Progenitor cell of endocrine pancreas (in vitro differentiated cells): ENCODE measurements at places on chromosomes 12 and 14.
A peak's percentile ranks its signal among the peaks of the same experiment; 100 is the strongest.

DNA sequence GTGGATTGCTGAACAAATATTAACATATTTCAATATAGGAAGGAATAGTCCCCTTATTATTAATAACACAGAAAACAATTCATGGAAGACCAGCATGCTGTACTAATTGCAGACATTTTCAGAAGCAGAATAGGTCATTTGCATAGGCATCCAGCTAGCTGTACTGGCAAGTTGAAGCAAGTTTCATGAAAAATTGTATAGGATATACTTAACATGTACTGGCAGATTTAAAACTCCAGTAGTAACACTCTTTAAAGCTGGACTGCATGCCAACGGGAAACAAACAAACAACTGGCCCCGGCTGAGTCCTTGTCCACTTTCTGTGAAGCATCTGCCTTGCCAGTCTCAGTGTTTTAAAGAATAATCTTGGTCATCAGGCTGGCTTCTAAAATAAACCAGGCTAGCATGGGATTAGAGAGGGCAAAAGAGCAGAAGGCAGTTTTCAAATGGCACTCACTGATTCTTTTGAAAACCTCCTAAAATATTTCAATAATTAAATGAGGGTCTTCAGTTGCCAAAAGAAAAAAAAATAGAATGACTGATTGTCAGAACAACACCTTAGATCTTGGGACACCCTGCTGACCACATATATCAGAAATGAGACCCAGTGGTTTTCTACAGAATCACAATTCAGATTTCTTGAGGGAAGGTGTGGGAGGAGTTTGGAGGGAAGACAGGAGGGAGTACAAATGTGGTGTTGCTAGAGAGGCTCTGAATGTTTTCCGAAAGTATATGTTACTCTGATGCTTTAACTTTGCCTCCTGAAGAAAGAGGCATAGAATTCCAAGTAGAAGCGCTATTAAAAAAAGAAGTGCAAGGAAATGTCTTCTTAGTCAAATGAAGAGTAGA is 122.5 kb upstream of the KRAS start:
- no peak for DNase-seq

- no peak for DNase-seq
Observed at GRCh38 chr14:22296088-22296487, 292.9 kb downstream of the DAD1 start.

DNA sequence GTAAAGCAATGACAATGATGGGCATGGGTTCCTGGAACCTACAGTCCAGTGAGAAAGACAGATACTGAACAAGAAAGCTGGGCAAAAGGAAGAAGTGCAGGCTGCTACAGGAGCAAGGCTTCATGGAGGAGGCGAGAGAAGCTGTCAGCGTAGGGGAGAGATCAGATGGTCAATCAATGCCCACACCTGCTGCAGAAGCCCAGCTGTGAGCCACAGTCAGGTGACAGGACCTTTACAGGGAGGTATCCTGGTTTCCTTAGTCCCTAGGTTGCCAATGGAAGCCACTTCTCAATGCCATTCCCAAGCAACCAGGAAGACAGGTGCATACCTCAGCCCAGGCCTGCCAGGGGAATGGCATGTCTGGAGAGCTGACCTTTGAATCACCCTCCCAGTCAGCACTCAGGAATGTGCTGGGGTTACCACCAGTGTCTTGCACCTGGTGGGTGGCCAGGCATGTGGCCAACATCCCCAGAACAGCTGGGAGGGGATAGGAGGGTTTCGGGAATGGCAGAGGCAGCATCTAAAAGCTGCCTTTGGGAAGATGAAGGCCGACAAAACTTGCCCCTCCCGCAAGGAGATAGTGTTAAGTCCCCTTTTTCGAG is 170.3 kb downstream of the TTC7B start:
- no peak for DNase-seq

DNA sequence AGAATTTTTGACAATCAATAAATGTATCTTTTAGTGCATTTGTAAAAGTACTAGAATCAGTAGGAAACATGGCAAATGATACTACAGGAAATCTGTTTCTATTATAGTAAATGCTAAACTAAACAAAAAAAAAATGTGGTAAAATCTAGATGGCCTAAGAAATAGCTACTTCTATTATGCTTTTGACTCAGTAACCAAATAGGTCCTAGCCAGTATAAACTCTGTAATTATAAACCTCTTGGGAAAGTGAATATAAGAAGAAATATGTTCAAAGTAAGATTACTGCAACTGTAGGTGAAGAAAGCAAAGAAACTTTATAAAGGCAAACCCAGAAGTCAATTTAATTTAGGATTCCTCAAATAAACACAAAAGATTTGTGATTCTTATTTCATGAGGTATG is 581.2 kb downstream of the LRFN5 start:
- DNase-seq, result no peak

DNA sequence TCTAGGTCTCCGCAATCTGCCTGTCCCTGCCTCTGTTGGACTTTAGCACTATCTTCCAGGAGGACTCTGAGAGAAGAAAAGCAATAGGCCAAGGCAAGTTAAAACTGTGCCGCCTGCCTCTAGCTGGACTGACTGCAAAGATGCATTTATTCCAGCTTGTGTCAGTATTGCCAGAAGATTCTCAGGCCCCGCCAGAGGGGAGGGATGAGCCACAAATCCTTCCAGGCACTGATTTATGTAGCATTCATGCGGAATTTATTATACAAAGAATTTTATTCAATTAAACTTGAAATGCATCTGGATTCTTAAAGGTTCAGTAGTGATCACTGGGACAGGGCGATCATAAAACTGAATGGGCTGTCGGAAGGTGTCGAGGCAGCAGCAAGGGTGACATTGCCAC is 19.8 kb downstream of the MMAB start:
- DNase-seq, result no peak

- DNase-seq, result no peak
Observed at GRCh38 chr12:13788626-13789025, 192.8 kb downstream of the GRIN2B start.

- DNase-seq, result no peak
Observed at GRCh38 chr12:67879937-67880336, 109.3 kb upstream of the IFNG-AS1 start.

GRCh38 chr14:92951912-92952471 is 29.0 kb downstream of the CHGA start:
- peak; percentile 70 for DNase-seq

- DNase-seq, result no peak
Observed at GRCh38 chr14:59187118-59187517, 1.3 kb upstream of the DAAM1 start.

DNA sequence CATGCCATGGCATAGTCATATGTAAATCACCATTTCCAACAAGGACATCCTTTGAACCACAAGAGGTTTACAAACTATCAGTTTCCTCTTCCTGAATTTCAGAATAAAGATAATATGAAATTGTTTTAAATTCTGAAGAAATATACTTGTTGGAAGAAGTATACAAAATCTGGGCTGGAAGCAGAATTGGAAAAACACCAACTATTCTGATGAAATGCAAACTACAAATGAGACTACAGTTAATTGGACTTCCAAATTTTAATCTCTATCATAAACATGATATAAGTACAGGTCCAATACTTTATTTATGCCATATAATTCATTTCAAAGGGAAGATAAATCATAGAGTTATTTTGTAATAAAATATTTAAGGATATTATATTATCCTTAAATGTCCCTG is 80.1 kb downstream of the NOVA1 start:
- DNase-seq, result no peak

- DNase-seq, result no peak
Observed at GRCh38 chr12:114743799-114744198, 59.8 kb upstream of the TBX3 start.

- no peak for DNase-seq
Observed at GRCh38 chr12:122799641-122800243, 25.4 kb downstream of the CCDC62 start.

DNA sequence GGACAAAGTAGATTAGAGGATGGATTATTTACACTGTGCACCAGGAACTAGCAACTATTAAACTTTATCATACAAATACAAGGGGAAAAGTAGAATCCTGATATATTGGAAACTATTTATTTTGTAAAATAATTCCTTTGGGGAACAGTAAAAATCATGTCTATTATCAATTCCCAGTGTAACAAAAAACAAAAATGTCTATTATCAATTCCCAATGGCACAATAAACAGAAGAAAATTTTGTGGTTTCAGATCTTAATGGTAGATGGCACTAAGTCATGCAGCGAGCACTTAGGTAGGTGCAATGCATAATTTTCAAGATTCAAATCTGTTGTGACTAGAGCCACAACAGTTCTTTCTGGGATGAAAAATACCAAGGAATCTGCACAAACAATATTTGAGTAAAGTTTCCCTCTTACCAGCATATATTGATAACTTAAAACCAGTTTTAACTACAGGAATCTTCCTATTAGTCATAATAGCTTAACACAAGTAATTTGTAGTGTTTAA is 13.7 kb downstream of the CFL2 start:
- no peak for DNase-seq

- DNase-seq, result peak; percentile 26
Observed at GRCh38 chr12:121536054-121536898, 44.5 kb downstream of the KDM2B start.

GRCh38 chr12:45131506-45131905 is 80.6 kb upstream of the DBX2 start:
- no peak for DNase-seq

GRCh38 chr12:128322341-128322740 is 55.4 kb downstream of the TMEM132C start:
- DNase-seq, result no peak

GRCh38 chr12:11666131-11667050 is 16.9 kb downstream of the ETV6 start:
- DNase-seq, result no peak

- no peak for DNase-seq
Observed at GRCh38 chr14:95260537-95261361, 59.0 kb downstream of the CLMN start.

DNA sequence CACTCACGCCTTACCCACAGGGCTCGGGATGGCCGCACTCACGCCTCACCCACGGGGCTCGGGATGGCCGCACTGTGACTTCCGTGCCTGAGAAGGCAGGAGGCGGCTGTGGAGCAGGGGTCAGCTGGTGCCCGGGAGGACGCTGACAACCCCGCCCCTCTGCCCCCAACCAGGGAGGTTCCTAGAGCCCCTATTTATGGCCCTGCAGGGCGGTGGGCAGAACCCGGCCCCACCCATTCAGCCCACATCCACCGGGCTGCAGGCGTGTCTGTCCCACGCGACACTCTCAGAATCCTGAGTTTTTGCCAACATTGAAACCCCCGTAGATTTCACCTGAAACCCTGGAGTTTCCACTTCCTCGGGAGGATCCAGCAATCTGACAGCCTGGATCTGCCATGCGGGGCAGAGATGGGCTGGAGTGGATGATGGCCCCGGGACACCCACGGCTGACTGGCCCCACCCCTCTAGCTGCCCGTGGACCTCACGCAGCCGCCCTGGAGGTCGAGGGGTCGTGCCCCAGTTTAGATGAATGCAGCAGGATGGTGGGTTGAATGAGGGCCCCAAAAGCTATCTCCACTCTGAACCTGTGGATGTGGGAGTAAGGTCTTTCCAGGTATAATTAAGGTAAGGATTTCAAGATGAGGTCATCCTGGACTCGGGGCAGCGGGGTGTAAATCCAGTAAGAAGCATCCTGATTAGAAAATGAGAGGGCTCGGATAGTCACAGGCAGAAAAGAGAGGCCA is 20.4 kb downstream of the GALNT9 start:
- no peak for DNase-seq

DNA sequence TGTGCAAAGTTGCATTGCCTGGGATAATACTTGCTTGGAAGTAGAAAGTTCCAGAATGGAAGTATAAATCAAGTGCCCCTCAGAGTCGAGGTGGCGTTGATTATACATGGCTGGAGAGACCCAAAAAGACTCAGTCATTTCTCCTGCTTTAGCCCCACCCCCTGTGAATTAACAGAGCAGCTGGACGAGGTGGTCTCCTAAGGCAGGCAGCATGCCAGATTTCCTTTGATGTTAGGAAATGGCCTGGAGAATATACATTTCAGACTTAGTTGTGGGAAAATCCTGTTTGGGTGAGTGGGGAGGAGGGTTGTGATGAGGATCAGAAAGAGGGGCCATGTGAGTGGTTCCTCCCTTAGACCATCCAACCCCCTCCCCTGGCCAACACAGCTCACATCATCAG is 406.1 kb upstream of the TMPO start:
- no peak for DNase-seq

DNA sequence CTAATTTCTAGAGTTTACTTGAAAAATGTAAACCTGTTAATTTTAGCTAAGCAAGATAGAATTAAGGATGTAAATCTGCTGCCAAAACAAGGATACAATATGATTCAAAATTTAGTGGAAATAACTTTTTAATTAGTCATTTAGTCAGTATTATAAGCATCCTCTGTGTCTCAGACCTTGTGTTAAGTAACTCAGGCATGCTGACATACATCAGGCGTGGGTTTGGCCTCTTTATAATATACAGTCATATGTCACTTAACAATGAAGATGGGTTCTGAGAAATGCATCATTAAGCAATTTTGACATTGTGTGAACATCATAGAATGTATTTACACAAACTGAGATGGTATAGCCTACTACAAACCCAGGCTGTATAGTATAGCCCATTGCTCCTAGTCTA is 386.9 kb downstream of the ZFP36L1 start:
- no peak for DNase-seq

GRCh38 chr12:113173081-113173698 is 12.1 kb downstream of the DDX54 start:
- no peak for DNase-seq

- no peak for DNase-seq
Observed at GRCh38 chr14:70982200-70982599, 74.9 kb downstream of the PCNX1 start.

DNA sequence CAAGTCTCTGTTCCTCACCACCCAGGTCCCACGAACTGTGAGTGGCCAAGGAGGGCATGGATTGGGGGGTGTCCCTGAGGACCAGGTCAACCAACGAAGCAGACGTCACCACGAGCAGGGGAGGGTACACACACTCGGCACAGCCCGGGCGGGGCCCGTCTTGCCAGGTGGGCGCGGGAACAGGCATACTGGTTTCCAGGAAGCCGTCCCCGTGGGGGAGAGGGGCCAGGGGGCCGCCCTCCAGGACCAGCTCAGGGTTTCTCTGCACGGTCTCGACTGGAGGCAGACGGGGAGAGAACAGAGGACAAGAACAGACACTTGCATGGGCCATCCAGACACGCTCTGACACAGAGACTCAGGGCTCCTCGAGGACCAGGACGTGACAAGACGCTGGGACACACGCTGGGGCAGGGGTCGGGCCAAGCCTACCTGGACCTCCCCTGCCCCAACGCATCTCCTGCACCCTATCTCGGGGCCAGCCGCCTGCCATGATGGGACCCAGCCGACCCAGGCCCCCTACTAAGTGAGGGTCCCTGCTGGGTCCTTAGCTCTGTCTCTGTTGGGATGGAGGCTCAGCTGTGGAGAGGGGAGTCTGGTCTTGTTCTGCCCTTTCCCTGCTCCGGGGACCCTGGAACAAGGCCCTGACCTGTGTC is 11.3 kb downstream of the ARL6IP4 start:
- no peak for DNase-seq

DNA sequence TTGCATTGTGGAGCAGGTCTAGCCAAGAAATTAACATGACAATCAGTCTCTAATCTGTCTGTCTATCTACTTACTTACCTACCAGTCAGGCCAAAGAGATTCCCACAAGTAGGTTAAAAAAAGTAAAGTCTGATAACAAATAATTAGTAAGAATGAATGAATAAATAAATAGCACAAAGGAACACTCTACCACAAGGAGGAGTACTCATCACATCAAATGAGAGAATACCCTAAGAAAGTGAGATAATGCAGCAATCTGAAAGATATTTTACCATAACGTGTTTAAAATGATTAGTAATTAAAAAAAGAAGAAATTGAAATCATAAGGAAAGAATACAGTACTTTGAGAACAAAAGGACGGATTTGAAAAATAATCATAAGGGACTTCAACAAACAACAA is 187.2 kb downstream of the SYNE2 start:
- DNase-seq, result no peak
